ENCODE measurements at places on chromosomes 4 and X. TPM values are rescaled to one million over a fixed set of nuclear protein-coding genes. Genes with fewer than 3 reads are reported as not detected.

ITIH6 gene
- not detected for total RNA-seq

DNA sequence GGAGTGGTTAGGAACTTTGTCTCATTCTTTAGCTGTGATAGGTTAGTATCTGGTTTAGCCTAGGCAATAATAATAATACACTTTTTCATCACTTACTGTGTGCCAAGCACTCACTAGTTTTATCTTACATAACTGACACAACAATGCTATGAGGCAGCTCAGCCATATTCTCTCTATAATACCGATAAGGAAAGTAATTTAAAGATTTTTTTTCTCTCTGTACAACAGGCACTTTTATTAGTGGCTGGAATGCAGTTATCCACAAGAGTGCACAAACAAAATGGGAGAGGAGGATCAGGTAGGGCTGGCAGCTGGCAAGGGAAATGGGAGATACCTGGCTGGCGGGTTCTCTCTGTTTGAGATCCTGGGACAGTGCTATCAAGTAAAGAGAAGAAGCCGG, 7.6 kb downstream of the RELL1 start:
- no peak for DNase-seq

DNA sequence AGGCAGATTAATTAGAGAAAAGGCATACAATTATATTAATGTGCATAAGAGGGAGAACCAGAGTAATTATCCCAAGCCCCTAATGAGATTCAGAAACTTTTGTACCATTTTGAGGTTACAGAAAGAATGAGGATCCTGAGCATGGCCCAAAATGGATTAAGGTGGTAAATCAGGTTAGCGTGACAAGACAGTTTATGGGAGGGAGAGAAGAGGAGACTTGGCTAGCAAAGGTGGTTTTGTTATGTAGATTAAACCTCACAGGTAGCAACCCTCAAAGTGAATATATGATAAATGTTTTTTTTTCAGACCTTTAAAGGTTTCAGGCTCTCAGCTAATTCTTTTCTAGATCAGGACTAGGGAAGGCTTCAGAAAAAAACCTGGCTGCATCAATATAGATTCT, 781.8 kb downstream of the FAM133A start:
- no peak for DNase-seq

QRFPR gene
- 1.0 TPM for total RNA-seq
